Activated T-helper 2 cell treated with anti-CD3 and anti-CD28 coated beads, Interferon-gamma antibody, Interleukin-2, Interleukin-4, amounts not matched to agents 10 μg/mL and 5 μg/mL and 100 μg/mL, durations not matched to agents 14 hours and 24 hours and 36 hours (primary cell): ENCODE measurements at places on chromosomes 2 and 18.

DNA sequence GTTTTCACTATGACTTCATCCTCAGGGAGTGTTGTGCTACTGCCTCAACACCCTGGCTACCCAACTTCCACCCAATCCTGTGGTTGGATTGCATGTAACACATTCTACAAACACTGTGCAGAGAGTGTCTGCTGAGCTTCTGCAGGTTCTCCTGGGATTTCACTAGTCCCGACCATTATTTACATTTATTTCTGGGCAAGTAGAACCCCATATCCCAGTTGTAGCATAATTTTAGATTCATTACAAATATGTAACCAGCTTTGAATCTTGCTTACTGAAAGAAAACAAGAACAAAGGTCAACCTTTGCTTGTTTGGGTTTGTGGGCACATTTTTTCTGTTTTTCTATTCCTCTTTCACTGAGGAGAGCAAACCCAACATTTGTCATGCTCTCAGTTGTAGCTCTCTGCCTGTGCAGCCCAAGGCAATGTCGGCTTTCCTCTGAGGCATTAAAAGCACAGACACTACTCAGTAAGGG, 2036.1 kb upstream of the LRRTM1 start:
- no peak for DNase-seq

GRCh38 chr2:12064153-12064552, 317.7 kb downstream of the LPIN1 start:
- DNase-seq = no peak

- no peak for DNase-seq
Observed at GRCh38 chr2:38500283-38500634, 102.5 kb downstream of the HNRNPLL start.

- no peak for DNase-seq
Observed at GRCh38 chr2:230877116-230877758, 12.5 kb downstream of the ITM2C start.

DNA sequence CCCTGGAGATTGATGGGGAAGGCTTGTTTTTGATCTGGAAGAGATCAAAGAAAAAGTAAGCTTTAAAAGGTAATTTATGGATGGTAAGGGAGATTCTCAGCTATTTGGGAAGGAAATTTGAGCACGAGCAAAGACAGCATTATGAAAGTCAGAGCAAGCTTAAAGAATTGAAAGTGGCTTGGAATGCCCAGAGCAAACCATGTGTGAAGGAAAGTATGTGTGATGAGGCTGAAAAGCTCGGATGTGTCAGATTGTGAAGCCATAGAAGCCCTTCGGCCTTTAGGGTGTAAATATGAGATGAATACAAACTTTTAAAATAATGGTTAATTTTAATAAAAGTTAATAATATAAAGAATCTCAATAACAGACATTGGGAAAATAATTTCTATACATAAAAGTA, 377.4 kb upstream of the DSEL start:
- no peak for DNase-seq

DNA sequence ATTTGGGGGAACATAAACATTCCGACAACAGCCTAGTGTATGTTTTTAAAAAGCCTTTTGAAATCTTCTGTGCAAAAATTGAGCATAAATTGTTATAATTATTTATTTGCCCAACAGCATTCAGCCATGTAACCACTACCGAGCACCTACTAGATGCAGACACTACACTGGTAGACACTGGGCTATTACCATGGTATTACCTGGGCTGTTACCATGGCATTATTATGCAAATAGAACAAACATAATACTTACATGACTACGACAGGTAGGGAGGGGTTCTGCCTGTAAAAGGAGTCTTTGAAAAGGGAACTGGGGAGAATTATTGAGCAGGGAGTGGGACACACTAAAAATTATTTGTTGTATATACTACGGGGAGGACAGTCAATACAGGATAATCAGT, 116.4 kb downstream of the MREG start:
- no peak for DNase-seq

DNA sequence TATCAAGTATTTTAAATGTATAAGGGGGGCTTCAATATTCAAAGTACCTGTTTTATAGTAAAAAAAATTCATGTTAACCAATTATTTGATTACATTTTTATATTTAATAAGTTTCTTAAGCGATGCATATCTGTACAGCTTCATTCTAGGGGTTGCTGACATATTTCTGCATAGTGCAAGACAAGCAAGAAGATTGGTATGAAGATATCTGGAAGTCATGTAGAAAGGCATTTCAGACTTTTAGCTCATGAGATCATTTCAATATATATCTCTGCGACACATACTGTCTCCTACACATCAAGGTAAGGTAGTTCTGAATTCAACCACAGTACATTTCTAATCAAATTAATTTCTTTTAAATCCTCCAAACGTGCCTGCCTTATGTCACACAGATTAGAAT, 73.1 kb downstream of the MEMO1 start:
- no peak for DNase-seq

GRCh38 chr2:149040451-149040850, 2.0 kb downstream of the LYPD6B start:
- DNase-seq = peak; percentile 28

DNA sequence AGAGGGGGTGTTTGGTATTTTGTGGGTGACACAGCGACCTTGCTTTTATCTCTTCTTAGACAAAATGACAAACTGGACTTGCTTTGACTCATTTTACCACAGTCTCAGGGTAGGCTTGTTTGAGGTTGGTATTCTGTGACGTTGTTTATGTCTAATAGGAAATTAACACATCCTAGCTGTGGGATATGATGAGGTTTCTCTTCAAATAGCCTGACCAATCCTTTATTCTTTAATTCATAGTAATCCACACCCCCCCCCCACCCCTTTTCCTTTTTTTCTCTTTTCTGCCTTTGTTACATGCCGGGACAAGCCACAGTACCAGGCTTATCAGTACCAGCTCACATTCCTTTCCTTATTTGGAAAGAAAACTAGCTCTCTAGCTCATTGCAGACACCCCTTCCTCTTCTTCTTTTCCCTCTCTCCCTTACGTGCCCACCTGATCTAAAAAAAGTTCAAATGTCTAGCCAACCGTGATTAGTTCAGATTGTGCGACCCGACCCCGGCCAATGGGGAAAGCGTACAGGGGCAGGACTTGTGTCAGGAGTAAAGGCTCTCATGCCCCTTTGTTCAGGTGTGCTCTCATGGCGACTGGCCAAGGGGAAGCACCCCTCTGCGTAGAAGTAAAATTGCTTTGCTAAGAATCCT, 52.2 kb upstream of the PTPRM start:
- no peak for DNase-seq

DNA sequence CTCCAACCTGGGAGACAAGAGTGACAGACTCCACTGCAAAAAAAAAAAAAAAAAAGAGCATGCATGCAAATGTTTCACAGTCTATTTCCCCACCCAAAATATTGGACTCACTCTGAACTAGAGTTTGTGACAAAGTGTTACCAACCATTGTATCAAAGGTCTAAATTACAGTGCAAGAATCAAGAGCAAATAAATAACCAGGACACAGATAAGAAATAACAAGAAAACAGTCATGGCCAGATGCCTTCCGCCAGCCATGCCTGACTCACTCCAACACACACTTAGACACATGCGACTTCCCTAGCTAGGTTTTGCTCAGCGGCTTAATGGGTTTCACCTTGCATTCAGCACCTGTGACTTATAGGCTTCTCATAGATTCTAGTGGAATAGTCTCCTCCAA, 62.8 kb downstream of the CYB5A start:
- DNase-seq = no peak

GRCh38 chr2:54336977-54337255, 80.9 kb upstream of the TSPYL6 start:
- no peak for DNase-seq

DNA sequence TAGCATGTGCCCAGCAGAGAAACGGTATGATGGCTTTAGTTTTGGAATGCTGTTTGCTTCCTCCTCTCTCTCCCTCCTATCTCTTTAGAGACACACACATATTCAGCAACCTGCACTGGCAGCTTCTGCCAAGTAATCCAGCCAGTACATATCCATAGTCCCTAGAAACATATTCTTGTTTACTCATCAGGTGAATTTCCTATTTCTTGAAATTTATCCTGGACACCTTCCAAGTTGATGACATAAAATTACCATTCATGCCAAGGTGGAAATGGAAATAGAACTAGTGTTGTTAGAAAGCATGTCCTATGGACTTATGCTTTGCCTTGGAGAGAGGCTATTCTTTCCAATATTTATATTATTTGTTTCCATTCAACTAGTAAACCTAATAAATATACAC, 50.9 kb upstream of the RGPD4 start:
- no peak for DNase-seq

- no peak for DNase-seq
Observed at GRCh38 chr2:231290321-231291015, 92.0 kb downstream of the ARMC9 start.

DNA sequence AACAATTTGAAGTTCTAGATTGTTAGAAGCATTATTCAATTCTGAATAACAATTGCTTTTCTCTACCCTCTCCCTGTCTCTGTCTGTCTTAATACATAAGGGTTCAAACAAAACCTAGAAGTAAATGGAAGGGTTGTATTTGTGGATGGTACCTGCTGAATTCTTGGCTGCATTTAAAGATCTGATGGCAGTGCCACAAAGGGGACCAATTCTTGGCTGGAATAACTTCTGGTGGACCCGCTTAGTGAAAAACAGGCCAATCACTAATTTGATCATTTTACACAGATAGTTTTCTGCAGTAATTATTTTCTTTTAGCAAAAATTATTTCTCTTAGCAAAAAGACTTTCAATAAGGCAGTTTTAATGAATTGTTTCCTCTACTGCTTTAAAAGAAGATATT, 353.5 kb downstream of the MYCN start:
- DNase-seq = no peak

- DNase-seq = no peak
Observed at GRCh38 chr18:58205443-58206160, 161.6 kb downstream of the NEDD4L start.

GRCh38 chr2:231655894-231656293, 52.4 kb upstream of the PTMA start:
- no peak for DNase-seq

- DNase-seq = no peak
Observed at GRCh38 chr2:241984271-241984655, 114.7 kb downstream of the RTP5 start.

GRCh38 chr2:4053769-4054493, 350.6 kb downstream of the DCDC2C start:
- no peak for DNase-seq

GRCh38 chr2:206921529-206921928, 17.8 kb upstream of the CPO start:
- DNase-seq = no peak

DNA sequence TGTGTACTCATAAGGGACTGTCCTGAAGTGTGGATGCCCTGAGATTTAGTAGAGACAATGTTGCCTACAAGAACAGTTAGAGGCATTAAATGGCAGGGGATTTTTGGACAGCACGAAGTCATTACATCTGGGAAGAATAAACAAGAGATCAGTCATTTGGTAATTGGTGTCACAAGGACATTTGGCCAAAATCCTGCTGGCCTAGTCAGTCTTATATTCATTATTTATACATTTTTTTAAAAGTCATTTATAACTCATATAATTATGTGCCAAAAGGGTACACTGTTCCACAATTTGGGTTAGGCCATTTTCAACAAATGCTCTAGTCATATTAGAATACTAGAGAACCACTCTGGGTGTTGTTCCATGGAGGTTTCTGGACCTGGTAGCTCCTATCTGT, 104.7 kb downstream of the LRATD1 start:
- no peak for DNase-seq

GRCh38 chr2:38168710-38169480, 92.9 kb upstream of the CYP1B1 start:
- DNase-seq = no peak

DNA sequence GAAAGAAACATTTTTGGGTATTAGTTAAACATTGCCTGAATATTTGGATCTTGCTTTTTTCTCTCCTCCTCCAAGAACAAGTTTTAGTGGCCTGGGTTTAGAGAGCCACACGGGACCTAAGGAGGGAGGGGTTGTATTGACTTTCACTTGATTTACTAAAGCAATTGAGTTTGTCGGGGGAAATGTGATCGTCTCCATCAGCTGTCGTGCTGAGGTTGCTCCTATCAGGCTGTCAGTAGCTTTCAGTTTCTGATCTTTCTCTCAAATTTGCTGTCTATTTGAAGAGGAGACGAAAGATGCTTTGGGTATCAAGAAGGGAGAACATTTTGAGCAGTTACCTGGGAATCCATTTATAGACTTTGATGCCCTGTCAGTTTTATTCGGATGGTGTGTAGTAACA, 106.0 kb downstream of the SETBP1 start:
- no peak for DNase-seq

DNA sequence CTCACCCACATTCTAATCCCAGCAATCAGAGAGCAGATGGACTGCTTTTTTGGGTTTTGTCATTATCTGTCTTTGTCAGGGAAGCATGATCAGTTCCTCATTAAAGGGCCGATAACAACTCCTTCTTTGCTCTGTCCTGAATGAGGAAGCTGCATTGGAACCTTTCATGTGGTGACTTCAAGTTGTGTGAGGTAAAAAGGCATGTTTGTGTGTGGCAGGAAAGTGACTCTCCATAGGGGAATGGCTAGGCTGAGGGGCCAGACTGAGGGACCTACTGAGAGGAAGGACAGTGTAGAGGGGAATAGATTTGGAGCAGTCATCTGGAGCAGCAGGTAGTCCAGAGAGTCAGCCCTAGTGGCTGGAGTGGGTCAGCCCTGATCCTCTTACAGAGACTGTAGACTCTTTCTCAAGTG, 23.6 kb upstream of the LRRTM1 start:
- no peak for DNase-seq

DNA sequence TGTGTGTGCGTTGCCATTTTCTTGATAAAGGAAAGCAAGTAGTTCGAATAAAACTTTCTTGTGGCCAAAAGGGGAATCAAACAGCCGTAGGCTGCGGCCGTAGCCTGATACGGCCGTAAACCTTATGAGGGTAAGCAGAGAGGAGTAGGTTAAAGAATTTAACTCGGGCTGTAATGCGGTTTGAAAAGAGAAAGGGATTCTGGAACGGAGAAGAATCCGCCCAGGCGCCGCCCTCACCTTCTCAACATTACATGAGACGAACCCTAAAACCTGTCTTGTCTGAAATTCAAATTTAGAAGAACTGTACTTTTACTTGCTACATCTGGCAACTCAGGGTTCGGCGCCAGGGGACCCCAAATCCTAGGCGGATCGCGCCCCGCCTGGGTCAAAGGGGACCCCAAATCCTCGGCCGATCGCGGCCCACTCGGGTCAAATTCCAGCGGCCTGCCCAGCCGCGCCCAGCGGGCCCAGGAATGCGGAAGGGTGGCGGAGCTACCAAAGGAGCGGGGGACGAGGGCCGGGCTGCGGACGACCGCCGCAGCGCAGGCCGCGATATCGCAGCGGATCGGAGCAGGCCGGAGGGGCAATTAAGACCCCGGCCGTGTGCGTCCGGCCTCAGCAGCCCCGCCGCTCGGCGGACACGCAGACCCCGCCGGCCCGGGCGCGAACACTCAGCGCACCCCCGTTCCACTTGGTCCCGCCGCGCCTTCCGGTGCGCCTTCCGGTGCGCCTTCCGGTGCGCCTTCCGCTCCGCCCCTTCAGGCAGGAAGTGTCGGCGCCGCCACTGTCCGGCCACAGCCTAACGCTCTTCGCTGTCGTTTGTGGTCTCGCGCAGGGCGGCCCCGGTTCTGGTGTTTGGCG, at the start of gene MYL12B:
Gene MYL12B, plus strand, starts transcription at position 761 of the 861 bp plus-strand sequence. CDS start 10,766 bp downstream, outside the sequence.
- peak; percentile 77 for DNase-seq

- no peak for DNase-seq
Observed at GRCh38 chr2:15747603-15748471, 156.2 kb downstream of the DDX1 start.

- DNase-seq = no peak
Observed at GRCh38 chr2:239729151-239729550, 296.0 kb downstream of the NDUFA10 start.

GRCh38 chr18:56235481-56236013, 402.8 kb downstream of the TXNL1 start:
- DNase-seq = no peak
